Vagina (tissue), 2 donors: ENCODE measurements at places on chromosomes 16 and 17.

GRCh38 chr17:34300652-34301370 lies 15.3 kb downstream of the CCL11 start:
- DNase-seq = no peak

DNA sequence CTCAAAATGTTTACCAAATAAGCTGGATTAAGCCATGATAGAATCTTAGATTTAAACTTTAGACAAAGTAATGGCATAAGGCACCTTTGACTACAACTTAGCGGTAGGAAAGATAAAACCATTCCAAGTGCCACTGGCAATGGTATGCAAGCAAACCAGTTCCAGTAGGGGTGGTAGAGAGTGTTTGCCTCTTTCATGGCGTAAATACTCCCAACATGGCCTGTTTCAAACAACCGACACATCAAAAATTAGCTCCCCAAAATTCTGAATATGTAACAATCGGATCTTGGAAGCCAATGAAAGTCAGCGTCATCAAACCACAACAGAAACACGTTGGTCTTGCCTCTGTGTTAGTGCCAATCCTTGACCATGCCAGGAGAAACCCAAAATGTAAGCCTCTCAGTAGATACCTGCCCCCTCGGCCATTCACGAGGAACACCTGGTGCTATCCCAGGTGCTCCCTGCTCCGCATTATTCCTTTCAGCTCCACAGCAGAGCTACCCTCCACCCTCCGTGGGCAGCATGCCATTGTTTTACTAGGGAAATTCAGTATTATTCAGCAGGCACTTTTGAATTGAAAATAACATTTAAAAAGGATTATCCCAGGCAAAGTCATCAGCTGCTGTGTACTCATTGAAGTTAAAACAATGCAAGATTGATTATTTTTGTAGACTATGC lies 307.8 kb upstream of the CDH11 start:
- no peak for DNase-seq

GRCh38 chr17:74713171-74713755 lies 540 bp upstream of the CD300LF start:
- no peak for DNase-seq

DNA sequence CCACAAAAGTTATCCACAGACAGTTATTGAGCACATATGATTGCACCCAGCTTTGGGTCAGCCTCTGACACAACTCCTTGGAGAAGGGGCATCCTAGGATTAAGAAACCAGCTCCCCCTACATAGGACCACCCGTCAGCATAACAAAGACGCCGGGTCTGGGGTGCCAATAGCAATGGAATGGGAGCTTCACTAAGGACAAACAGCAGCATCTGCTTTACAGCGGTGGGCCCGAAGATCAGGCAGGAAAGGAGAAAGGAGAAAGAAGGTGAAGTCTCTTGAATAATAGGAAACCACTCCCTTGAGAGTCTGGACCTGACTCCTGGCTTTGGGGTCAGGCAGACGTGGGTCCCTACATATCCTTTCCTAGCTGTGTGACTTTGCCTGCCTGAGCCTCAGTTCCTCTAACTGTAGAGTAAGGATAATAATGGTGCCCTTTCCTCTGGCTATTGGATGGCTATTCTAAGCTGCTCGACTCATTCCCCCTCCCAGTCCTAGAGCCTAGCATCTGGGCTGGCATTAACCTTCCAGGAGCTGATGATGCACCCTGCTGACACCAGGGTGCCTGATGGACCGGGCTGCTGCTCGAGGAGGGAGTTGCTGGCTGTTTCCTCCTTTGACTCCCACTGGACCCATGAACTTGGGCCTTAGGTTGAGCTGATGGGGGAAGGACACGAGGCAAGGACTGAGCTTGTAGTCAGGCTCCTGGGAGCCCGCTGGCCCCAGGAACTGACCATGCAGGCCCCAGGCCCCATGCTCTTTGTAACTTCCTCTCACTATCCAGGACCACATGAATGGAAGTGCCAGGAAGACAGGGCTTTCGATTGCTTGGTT lies 94.2 kb downstream of the C16orf78 start:
- DNase-seq = peak; percentile 65

GRCh38 chr17:49045376-49045775 lies 48.2 kb downstream of the IGF2BP1 start:
- DNase-seq = no peak

GRCh38 chr16:86010680-86011141 lies 111.7 kb downstream of the IRF8 start:
- DNase-seq = no peak
